ENCODE measurements at places on chromosomes 5 and 9.
A peak's percentile ranks its signal among the peaks of the same experiment; 100 is the strongest.

DNA sequence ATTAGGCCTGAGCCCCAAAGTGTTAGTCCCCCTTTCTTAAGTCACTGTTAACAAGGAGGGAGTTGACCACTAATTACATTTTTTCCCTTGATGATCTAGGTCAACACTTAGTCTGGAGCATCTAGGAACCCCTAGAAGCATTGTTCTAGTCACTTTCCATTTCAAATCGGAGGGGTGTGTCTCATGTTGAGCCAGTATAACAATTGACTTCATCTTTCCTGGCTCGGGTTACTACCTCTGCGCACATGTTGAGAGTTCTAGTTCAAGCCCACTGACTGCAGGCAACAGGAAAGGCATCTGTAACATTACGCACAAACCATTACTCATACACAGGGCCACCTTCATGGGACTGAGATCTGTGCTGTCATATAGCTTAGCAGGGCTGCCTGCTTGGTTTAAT is 164.9 kb downstream of the NTRK2 start:
- no peak for DNase-seq

- DNase-seq, result no peak
Measured at GRCh38 chr9:36993933-36994764, 39.9 kb downstream of the PAX5 start.

GRCh38 chr9:20224756-20225155 is 397.5 kb downstream of the MLLT3 start:
- DNase-seq, result no peak

- DNase-seq, result no peak
Measured at GRCh38 chr9:16281707-16282106, 588.8 kb downstream of the BNC2 start.

- no peak for DNase-seq
Measured at GRCh38 chr5:74369173-74369572, 271.4 kb downstream of the ENC1 start.

DNA sequence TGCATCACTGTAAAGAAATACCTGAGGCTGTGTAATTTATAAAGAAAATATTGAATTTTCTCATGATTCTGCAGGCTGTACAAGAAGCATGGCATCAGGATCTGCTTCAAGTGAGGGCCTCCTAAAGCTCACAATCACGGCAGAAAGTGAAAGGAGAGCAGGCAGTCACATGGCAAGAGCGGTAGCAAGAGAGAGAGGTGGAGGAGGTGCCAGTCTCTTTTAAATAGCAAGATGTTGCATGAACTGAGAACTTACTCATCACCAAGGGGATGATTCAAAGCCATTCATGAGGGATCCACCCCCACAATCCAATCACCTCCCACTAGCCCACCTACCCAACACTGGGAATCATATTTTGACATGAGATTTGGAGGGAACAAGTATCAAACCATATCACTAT is 184.5 kb upstream of the PAPPA start:
- DNase-seq, result no peak

GRCh38 chr9:80937645-80938044 is 751.7 kb downstream of the TLE1 start:
- no peak for DNase-seq

DNA sequence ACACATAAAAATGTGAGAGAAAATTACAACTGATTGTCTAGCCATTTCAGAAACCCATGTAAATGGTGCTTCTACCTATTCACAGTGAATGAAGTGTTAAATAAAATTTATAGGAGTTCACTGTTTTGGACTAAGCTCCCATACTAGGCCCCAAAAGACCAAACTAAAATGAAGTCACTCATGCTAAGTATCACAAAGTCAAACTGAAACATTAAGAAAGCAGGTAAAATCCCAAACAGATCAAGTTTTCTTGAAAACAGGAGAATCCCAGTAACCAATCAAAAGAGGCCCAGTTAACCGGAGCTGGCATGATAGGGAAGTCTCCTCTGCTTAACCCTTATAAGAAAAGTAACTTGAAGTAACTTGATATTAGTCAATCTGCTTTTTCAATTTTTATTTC is 35.2 kb upstream of the MYOT start:
- DNase-seq, result no peak

DNA sequence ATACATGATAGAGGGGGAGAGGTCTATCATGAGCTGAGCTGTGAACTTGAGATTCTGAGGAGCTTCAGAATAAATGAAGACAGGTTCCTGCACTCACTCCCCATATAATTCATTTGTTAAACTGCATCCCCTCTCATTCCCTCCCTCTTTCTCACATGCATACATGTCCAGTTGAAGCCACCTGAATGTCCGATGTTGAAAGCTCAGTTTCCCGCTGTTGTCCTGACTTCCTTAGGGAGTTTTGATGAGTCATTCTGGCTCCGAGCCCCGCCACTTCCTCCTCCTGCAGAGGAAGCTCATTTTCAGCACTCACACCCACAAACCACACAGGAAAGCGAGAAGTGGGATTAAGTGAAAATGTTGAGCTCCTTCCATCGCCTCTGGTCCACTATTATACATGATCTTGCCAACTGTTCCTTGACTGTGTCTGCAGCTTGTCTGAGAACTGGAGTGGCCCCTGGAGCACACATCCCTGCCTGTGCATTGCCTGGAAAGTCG is 121.2 kb downstream of the CEMIP2 start:
- DNase-seq, result no peak

GRCh38 chr5:39513236-39513635 is 88.5 kb upstream of the DAB2 start:
- no peak for DNase-seq

GRCh38 chr5:166166071-166166470 is 2125.4 kb upstream of the WWC1 start:
- DNase-seq, result no peak

DNA sequence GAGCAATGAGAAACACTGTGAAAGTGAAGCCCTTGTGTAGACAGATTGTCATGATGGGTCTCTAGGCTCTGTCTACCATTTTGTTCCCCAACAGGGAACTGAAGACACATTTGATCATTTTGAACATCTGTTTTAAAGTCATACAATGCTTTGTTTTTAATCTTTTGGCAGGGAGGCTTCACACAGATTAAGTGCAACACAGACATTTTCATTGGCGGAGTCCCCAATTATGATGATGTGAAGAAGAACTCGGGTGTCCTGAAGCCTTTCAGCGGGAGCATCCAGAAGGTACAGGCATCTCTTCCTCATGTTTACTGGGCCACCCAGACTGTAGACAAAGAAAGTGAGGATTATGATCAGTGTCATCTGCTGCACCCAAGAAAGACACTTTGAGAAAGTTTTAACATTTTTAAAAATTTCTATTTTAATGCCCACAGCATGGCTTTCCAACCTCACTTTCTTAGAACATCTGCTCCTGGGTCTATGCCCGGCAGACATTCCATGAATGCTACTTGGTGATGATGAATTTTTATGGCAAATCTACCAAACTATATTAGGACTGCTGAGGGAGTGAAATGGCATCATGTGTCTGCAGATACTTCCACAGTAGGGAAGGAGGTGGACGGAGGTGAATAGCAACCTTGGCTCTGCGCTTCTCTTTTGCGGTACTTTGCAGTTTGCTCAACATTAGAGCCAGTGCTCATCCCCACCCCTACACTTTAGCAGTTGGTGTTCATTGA is 121.3 kb downstream of the LIFR start:
- no peak for DNase-seq

GRCh38 chr9:27117489-27118135 is 8.6 kb downstream of the TEK start:
- DNase-seq, result peak; percentile 21

- no peak for DNase-seq
Measured at GRCh38 chr5:91417219-91417618, 34.1 kb upstream of the ARRDC3 start.

GRCh38 chr9:19409401-19410194 is 789 bp downstream of the ACER2 start:
- no peak for DNase-seq

DNA sequence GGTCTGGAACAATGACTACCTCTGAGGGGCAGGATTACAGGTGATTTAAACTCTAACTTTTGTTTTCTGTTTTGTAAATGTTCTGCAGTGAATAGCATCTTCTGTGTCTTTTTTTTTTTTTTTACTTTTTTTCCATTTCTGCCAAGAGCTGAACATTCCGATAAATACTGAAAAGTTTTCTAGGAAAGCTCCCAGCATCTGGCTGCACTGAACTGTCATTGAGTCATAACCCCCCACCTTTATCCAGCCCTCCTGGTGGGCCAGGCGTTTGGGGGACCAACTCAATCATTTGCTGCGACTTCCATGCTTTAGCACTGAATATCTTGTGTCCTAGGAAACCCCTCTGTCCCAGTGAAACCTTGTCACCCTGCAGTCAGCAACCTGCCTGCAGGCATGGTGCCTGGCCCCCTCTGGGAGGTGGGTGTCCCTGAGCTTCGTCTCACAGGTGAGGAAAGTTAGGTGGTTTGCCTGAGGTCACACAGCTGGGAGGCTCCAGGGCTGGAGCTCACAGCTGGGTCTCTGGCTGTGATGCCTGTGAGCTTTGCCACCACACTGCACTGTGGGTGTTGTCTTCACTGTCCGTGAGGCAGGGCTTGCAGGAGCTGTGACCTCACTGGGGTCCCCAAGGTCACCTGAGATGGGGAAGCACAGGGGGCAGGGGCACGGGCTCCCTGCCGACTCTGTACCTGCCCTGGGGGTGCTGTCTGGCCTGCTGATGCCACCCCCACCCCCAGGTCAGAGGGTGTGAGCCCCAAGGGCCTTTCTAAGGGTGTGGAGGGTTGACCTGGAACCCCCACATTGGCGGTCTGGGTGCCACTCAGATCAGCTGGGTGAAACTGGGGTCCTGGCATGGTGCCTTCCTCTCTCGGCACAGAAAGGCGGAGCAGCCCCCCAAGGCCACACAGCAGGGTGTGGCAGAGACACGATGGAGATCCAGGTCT is 14.1 kb downstream of the PLPP7 start:
- no peak for DNase-seq

GRCh38 chr9:131433302-131433854 is 39.5 kb downstream of the PRRC2B start:
- DNase-seq, result no peak

DNA sequence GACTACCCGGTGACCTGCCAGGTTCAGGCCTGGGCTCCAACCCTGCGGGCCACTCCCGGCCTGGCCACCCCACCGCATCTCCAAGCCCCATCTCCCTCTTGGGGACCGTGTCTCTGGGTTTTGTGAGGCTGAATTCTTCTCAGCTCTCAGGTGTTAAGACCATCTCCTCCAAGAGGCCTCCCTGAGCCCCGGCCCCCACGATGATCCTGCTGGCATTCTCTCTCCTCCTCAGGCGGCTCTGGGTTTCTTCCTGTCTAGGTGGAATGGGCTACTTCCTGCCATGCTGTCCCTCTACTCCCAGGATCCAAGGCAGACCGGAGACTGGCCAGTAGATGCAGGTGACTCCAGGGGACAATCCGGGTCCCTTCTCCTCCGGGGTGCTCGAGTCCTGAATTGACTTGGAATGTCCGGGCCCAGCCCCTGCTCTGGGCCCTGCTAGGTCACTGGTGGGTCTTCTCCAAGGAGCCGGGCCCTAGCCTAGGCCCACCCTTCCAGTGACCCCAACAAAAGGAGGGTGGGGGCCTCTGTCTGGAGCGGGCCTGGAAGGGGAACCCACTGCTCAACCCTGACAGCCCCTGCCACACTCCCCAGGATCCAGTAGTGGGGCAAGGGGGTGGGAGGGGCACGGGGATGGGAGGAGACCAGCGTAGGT is 219.8 kb downstream of the C9orf50 start:
- no peak for DNase-seq

DNA sequence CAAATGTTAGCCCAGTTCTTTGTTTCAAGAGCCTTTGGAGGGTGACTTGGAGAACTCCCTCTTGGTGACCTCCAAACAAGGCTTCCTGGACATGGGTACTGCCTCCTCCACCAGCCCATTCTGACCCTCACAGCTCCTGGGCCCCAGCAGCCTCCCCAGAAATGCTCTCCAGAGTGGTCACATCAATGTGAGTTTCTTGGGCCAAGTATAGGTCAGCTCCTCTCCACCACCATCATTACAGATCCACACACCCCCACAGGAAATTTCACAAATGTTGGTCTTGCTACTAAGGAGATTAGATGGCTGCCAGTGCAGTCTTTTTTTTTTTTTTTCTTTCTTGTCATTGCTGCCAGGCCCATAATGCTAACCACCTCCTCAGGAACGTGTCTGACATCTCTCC is 410.7 kb downstream of the DTWD2 start:
- no peak for DNase-seq

DNA sequence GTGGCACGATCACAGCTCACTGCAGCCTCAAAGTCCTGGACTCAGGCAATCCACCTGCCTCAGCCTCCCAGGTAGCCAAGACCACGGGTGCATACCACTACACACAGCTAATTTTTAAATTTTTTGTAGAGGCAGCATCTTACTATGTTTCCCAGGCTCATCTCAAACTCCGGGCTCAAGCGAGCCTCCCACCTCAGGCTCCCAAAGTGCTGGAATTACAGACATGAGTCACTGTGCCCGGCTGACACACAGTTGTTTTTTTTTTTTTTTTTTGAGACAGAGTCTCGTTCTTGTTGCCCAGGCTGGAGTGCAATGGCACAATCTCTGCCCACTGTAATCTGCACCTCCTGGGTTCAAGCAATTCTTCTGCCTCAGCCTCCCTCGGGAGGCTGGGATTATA is 70.1 kb upstream of the CNOT6 start:
- no peak for DNase-seq

DNA sequence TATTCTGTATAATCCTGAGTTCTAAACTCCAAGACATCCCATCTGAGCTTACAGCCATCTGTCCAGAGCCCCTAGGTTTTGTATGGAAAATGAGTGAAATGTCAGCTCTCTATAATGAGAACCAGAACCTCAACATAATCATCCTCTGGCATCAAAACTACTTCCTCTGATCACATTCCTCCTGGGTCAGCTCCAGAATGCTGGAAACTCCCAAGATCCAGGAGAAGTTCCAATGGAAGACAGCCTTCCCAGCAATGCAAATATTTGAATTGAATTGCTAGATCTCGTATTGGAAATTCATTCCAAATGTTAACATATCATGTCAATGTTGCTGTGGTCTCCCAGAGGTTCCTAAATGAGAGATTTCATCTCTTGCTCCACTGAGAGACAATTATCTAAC is 23.8 kb downstream of the C9 start:
- DNase-seq, result no peak

GRCh38 chr5:167653645-167654106 is 637.8 kb upstream of the WWC1 start:
- no peak for DNase-seq

DNA sequence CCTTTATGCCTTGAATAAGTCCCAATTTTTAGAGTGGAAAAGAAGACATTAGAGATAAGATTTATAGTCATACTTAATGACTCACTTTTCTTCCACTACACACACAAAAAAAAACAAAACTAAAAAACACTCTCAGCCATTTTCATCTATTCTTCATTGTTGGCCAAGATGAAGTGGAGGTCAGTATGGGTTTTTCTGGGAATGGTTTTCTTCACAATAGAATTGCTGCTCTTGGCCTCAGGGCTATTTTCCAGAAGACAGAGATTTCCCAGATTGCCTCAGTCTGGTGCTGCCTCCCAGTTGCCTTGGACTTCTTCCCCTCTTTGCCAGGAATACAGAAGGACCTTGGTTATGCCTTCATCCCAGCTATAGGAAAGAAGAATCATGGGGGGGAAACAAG is 463.7 kb downstream of the TMEM232 start:
- no peak for DNase-seq
